ENCODE measurements at places on chromosomes 3 and 15.

DNA sequence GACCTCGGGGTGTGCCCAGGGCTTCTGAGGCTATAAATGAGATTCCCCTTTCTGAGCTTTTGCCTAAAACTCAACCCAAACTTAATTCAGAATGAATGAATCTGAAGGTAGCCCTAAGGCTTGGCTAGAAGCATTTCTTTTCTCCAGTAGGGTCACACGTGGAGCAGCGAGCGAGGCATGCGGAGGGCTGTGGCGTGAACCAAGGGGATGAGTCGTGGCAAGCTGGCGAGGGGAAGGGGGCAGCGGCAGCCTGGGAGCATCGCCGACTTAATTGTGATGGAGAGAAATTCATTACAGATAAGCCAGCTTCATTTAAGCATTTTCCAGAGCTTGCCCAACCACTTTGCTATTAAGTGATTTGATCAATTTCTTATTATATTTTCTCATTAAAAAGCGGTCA lies 79.9 kb downstream of the CHSY1 start:
- DNase-seq, result no peak

DNA sequence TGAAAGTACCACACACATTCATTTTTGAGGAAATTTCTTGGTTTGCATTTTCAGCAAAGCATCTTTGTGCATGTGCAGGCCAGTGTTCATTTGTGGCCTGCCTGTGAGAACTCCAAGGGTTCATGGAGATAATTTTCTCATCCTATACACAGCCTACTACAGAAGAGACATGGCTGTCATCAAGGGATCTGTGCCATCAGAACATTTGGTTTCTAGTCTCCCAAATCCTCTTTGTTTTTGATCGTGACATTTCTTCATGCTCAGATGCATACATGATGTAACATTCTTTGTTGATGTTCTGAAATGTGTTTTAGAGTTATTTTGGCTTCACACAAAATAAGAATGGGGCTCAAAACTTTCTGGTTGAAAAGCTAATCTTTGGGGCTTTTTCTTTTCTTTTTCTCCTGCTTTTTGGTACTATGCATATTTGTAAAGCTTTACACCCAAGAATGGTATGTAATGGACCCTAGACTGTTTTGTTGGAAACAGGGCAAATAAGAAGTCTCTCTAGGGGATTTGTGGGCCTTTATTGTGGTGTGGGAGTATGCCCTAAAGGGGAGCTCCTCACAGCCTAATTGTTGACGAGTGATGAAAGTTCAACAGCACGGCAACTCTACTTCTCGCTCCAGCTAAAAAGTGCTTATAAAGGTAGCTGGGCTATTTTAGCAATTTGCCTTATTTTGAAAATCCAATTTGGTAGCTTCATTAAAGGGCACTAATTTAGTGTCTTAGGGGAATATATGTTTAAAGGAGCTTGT lies 3.2 kb upstream of the ARPP21 start:
- DNase-seq, result no peak

DNA sequence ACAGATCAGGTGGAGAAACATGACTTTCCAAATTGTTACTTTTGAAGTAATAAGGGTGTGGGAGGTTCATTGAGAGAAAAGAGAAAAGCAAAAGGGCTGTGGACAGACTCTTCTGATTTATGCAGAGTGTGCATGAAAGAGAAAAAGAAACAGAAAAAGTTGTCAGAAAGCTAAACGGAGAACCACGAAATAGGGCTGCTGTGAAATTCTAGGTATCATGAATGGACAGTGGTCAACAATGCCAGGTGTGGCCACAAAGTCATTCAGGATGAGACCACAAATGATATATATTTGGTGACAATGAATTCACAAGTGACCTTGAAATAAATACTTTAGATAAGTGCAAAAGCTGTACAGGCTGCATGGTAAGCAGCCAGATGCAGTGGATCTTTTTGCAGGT lies 170.1 kb downstream of the IL5RA start:
- DNase-seq, result no peak

- DNase-seq, result peak; percentile 62
These were observed 947.1 kb downstream of the FHIT start for GRCh38 chr3:60304112-60304511.

GRCh38 chr15:89781055-89781454 lies 4.9 kb downstream of the MESP2 start:
- no peak for DNase-seq

DNA sequence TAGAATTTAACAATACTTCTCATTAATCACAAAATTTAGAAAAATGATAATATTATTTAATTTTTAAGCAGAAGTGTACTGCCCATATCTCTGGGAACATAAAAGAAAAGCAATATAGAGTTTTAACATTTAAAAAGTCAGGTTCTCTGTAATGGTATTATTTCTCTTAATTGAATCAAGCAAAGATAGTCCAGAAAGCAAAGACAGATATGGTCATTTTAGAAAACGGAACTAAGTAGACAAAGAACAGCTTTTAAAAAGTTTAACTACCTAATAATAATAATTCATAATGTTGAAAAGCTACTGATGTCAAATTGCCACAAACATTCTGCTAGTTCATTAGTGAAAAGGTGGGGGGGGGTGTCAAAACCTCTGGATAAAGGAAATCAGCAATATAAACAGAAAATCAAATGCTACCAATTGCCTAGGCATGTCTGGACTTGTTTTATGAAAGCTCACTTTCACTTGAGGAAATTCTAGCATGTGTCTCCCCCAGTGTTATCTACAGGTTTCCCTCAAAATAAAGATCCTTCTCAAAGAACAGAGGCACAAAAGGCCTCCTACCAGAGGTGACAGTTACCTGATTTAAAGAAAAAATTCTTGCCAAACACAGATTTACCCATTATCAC lies 1.7 kb downstream of the ZMAT3 start:
- peak; percentile 58 for DNase-seq

DNA sequence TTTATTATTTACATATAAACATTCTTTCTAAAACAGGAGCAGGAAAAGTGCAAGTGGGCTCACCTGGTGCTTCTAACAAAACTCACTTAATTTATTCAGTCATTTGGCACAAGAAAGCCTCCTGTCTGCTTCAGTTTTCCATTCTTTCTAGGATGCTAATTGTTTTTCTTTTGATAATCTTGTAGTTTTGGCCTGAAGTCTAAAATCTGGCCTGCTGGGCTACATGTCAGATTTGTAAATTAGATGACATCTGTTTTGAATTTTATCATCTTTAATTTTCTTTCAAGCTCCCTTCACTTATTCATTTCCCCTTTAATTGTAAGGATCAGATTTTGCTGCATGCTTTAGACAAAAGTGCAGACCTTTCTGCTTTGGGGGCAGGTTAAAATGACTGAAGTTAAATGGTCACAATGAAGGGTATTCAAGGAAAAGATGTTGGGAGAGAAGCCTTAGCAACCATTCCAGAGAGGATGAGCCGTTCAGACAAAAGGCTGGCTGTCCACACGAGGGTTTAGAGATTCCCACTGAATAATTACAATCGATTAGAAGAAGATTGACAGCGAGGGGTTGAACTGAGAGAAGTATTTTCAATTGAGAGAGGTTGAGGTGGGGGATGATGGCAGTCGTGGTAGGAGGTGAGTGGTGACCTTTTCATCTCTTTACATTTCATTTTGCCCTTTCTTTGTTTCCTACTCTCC lies 59.9 kb upstream of the PTX3 start:
- no peak for DNase-seq

- no peak for DNase-seq
These were observed 457.7 kb downstream of the EPHA3 start for GRCh38 chr3:89565098-89565497.

DNA sequence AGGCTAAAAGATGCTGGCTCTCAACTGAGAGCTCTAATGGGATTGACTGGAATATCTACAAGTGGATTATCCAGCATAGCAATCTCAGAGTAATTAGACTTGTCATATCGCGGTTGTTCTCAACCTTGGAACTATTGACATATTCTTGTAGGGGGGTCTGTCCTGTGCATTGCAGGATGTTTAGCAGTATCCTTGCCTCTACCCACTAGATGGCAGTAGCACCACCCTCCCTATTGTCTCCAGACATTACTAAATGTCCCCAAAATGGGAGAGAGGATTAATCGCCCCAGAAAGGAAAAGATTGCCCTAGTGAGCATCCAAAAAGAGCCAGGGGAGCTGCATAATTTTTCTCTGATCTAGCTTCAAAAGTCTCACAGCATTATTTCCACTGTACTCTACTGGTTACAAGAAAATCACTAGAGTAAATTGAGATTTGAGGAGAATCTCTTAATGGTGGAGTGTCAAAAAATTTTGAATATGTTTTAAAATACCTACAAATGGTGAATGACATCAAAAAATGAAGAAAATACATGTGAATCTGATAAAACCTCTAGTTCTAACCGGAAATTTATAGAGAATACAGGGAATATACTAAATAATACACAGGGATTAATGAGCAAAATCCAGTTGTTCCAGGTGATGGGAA lies 388.2 kb upstream of the AGTR1 start:
- DNase-seq, result peak; percentile 52

DNA sequence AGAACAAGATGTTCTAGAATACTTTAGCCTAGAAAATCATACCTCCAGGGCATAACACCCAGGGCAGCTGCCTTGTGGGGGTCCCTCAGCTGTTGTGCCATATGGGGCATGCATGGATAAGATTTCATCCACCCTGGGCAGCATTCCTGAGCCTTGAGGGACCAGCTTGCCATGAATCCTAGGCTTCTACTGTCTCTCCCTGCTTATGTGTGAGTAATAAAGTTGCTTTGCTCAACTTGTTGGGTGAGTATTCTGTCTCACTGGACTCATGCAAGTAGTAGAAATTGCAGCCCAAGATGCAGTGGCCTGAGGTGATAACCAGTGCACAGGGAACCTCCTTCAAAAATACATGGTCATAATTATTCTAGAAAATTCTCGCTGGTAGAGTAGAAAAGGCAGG lies 52.1 kb upstream of the EPHB1 start:
- no peak for DNase-seq

DNA sequence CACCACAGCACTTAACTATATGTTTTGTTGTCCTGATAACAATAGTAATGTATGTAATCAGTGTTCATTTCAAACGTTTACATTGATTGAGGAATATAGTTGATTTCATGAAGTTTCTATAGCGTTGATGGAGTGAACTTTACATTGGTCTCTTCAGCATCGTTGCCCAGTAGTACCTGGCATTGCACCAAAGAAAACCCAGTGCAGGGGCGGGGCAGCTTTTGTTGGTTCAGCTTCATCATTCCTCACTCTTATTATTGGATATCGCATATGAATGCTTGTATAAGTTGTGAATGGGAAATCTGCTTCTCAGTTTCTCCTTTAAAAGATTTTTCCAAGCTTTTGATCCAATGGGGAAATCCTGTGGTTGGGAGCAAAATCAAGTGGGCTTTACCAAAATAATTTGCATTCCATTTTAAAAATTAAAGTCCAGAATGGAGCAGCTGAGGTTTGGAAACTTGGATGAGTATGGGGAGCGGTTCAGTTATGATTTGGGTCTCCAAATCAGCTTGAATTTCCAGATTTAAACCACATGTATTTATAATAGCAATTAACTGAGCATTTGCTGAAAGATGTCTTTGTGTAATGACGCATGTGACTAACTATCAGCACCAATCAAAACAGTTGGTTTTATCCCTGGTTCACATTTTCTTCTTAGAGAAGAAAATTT lies 213.7 kb downstream of the ALCAM start:
- DNase-seq, result no peak

DNA sequence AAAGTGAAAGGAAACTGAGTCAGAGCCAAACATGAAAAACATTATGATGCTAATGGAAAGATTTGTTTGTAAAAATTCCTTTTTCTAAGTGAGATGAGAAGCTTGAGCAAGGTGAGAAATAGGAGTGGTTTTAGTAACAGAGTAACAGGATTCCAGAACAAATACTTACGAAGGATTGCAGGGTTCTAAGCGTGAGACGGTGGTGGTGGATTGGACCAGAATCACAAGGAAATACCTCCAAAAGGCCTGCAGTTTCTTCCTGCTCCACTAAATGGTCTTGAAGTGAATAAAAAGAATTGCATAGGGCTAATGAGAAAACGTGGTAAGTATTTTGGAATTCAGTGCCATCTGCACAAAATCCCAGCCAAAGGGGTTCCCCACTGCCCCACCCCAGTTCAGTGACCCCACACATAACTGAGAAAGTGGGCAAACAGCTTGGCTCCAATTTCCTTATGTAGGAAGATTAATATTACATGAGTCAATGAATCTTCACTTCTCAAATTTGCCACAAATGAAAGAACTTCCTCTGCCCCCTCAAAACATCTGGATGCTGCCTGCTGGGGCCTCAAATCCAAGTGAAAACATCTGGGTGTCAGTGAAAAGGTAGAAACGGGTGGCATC lies 283.8 kb upstream of the NR2F2 start:
- DNase-seq, result no peak

DNA sequence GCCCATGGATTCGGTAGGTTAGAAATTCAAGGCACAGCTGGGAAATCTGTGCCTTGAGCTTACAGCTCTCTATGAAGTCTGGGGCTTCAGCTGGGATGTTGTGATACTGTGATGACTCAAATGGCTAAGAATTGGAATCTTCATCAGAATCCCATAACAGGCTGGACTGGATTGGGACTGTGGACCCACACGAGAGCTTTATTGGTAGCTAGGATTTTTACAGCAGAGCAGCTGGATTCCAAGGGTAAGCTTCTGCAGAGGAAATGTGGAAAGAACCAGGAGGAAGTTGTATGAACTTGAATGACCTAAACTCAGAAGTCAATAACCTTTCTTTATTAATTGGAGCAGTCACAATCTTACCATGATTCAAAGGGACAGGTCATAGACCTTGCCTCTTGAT lies 1187.1 kb downstream of the ROBO1 start:
- peak; percentile 30 for DNase-seq

- no peak for DNase-seq
These were observed 451.4 kb downstream of the MECOM start for GRCh38 chr3:169212086-169212485.

- no peak for DNase-seq
These were observed 78.0 kb upstream of the RARB start for GRCh38 chr3:25349828-25350724.

DNA sequence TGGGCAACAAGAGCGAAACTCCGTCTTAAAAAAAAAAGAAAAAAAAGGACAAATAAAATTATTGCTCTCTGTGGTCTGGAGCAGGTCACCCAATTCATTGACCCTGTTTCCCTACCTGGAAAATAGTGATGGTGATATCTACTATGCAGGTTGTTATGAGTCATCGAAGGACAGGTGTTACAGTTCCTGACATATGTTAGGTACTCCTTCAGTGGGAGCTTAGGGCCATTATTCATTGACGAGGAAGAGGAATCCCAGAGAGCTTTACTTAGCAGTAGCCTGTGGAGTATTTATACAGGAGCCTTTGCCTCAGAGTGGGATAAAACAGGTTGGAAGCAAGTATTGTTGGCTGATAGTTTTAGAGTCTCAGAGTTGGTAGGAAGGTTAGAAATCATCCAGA lies 74.5 kb downstream of the SLC7A14 start:
- no peak for DNase-seq

DNA sequence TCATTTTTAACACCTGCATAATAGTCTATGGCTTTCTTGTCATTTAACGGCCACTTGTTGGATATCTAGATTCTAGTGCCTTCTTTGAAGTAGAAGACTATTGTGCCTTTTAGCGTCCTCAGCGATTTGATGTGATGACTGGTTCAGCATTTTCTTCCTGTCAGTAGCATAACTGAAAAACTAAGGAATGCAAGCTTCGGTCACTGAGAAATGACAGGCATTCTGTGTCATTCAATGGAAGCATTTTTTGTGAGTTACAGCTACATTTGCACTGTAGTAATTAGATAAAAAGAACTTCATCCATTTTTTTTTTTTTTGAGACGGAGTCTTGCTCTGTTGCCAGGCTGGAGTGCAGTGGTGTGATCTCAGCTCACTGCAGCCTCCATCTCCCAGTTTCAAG lies 10.3 kb downstream of the NEK11 start:
- no peak for DNase-seq

All from iris pigment epithelial cell (primary cell).